ENCODE measurements at places on chromosomes 6 and 20.
A peak's percentile ranks its signal among the peaks of the same experiment; 100 is the strongest.

DNA sequence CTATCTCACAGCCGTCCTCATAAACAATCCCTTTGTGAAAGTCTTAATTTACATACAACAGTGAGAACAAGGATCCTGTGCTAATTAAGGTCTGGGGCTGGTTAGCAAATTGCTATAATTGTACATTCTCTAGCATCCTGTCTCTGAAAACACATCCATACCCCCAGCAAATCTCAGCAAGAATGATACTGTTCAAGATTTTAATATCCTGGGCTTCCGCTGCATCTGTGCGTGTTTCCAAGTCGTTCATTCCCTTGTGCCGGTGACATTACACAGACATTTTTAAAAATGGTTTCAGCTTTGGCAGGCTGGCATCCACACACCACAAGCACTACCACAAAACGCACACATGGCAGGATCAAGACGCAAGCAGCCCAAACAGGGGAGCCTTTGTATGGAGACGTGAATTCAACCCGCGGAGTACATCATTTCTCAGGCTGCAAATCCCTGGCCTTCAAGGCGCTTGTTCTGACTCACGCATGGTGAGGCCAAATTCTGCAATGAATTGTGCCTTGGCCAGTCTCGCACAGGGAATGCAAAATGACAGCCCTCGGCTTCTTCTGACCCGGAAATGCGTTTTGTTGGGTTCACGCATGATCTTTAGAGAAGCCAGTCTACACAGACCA is 20.3 kb downstream of the ZMYND8 start:
- peak; percentile 96 for DNase-seq

DNA sequence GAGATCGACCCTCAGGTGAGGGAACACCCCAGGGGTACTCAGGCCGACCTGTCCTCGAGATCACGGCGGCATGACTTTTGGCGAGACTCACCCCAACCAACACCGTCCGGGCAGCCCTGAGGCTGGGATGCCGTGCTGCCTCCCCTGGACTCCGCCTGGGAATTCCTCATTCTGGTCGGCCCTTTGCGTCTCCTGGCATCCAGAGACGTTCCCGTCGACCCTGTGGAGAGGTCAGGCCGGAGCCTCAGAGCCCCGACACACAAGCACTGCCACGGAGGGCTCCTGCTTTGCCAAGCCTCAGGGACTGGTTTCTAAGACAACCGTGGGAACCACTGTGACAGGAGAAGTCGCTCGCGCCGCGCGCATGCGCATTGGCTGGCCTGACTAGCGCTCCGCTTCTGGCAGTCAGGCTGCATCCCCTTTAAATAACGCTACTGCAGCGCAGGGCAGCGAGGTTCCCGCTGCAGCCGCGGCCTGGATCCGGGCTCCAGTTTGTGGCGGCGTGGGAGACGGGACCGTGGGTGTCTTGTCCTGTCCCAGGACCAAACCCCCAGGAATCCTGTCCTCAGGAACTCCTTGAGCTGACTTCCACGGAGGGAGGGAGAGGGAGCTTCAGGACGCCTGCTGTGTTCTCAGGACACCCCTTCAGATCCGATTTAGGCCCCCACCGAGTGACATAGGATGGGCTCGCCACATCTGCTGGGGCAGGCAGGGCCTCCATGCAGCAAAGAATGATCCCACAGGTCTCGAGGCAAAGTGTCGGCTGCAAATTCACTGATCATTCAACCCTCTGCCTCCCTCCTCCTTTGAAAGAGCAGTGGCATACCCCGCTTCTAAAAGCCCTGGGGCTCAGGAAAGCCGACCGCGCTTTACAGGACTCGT is 163.2 kb upstream of the ZNF337 start:
- no peak for DNase-seq

GRCh38 chr20:8386991-8387390 is 254.9 kb downstream of the PLCB1 start:
- DNase-seq: no peak

- DNase-seq: no peak
Observed at GRCh38 chr20:45467172-45467571, 2.4 kb upstream of the WFDC2 start.

DNA sequence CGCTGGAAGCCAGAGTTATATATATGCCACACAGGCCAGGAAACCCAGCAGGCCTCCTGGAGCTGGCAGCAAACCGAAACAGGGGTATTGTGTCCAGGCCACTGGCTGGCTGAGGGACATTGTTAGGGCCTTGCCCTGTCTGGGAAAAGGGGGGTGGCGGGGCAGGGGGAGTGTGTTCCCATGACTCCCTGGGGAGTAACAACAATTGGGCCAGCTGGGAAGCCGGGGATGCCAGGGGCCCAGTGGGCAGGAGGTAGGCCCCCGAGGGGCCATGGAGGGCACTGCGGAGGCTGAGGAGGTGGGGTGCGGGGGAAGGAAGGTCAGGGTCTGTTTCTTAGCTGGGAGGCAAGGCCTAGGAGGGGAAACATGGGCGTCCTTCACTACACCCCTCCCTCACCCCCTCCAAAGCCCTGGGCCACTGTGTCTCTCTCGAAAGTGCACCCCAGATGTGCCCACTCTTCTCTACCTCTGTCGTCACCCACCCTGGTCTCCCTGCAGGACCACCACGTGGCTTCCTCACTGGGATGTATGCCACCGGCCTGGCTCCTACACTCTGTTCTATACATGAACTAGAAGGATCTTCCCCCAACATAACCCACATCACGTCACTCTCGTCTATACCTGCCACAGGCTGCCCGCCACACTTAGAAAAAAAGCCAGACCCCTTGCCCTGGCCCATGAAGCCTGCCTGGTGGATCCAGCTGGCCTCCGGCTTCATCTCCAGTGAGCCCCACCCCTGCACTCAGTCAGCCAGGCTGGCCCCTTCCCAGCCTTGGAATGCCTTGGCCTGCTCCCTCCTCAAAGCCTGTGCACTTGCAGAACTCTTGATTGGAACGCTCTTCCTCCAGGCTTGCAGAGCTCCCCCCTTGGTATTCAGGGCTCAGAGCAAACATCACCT is 7.8 kb upstream of the E2F1 start:
- no peak for DNase-seq

DNA sequence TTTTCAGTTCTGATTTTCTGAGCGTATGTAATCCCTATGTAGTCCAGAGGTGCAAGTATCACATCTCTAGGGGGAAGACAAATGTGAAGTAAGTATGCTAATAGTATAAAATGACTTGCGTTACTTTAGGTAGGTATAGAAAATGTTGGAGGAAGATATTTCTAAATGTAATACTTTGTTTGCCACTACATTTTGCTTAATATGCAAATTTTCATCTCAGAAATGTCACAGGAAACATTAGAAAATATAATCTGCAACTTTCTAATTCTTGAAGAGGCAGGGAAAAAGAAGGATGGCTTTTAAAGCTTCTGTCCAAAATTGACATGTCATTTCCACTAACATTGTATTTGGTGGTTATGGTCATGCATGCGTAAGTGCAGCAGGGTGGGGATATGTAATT is 85.6 kb downstream of the CD2AP start:
- no peak for DNase-seq

Data from amniotic epithelial cell (primary cell).